Upper lobe of left lung (tissue), 6 donors: ENCODE measurements at places on chromosomes 6 and 20.

- DNase-seq, result no peak
Measured at GRCh38 chr20:44054118-44054517, 132.9 kb downstream of the JPH2 start.

- DNase-seq, result no peak
Measured at GRCh38 chr6:169045486-169045885, 208.2 kb downstream of the THBS2 start.

- no peak for DNase-seq
Measured at GRCh38 chr6:23526526-23526925, 599.5 kb upstream of the NRSN1 start.

GRCh38 chr6:153101461-153101860 lies 29.6 kb downstream of the RGS17 start:
- DNase-seq, result no peak

DNA sequence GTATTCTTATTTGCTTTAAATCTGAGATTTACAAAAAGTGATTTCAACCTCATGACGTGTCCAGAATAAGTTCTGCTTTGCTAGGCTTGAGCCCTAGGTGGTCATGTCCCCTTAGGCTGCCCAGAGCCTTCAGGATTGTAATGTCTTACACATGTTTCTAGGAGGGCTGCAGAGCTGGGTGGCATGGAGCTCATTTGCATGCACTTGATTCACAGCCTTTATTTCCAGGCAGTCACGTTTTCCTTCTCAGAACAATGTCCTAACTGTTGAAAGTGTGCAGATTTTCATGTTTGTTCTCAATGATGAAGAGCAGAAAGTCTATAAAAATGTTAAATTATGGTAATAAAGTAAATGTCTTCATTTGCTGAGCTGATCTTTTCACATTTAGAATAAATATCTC lies 448.6 kb upstream of the SOX4 start:
- no peak for DNase-seq

DNA sequence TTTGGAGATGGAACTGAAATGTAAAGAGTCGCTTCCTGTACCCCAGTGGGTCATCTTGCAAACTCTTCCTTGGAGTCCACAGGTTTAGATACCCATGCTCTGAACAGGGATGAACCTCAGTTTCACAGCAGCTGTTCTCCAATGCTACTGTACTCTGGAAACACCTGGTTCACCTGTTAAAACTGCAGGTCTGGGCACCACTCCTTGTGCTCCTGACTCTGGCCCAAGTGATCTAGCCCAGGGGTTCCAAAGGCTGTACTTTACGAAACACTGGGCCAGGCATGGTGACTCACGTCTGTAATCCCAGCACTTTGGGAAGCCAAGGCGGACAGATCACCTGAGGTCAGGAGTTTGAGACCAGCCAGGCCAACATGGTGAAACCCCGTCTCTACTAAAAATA lies 102.1 kb downstream of the ATP9A start:
- DNase-seq, result no peak

- DNase-seq, result no peak
Measured at GRCh38 chr20:43824309-43825050, 90.2 kb upstream of the TOX2 start.

GRCh38 chr6:12729467-12729866 lies 12.9 kb downstream of the PHACTR1 start:
- DNase-seq, result no peak

DNA sequence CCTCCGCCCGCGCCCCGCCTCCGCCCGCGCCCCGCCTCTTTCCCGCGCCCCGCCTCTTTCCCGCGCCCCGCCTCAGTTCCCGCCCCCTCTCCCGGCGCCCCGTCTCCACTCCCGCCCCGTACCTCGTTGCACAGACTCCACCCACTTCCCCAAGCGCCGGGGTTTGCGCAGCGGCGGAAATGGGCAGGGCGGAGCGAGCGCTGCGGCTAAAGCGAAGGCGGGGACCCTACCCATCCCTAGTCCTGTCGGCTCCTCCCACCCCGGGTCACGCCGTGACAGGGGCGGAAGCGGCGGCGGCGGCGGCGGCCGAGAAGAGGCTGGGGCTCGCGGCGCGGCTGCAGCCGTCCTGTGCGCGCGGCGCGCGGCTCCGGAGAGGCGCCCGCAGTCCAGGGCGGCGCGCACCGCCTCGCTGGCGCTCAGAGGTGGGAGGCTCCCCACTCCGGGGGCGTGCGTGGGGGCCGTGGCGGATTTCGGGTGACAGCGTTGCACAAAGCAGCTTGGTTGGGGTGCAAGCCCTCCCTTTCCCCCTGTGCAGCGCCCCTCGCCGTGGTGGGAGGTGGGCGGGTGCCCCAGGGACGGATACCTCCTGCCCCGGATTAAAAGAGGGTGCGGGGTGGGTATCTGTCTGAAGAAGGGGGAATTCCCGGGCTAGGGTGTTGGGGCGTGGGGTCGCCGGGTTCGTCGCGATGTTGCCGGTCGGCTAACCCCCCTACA lies at the start of gene KDM1B:
TSS of gene KDM1B (plus strand) at position 273 of the 714 bp plus-strand sequence. CDS start 4,474 bp downstream, outside the sequence.
- peak; percentile 99 for DNase-seq

GRCh38 chr6:5325173-5325572 lies 63.9 kb downstream of the FARS2 start:
- DNase-seq, result no peak

- no peak for DNase-seq
Measured at GRCh38 chr20:62550087-62550632, 74.4 kb upstream of the GATA5 start.

GRCh38 chr6:169198885-169199284 lies 54.8 kb downstream of the THBS2 start:
- DNase-seq, result no peak

- DNase-seq, result no peak
Measured at GRCh38 chr6:2426561-2427340, 181.3 kb upstream of the GMDS start.

DNA sequence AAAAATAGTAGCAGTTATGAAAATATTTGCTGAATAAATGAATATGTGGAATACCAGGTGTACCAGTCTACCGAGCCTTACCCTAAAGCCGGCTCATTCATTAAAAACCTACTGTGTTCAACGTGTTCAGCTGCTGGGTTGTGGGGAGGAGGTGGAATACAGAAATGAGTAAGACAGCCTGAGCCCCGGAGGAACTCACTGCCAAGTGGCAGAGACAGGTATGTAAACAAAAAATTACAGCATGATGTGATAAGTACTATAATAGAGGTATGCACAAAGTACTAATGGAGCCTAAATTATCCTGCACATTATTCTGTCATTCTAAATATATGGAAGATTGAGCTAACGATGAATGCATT lies 6.8 kb upstream of the ADTRP start:
- DNase-seq, result peak; percentile 37
